ENCODE measurements at places on chromosomes 5 and 9.

GRCh38 chr5:67115246-67115645, 81.4 kb downstream of the CD180 start:
- DNase-seq, result no peak

GRCh38 chr5:89087551-89088318, 204.8 kb upstream of the MEF2C start:
- DNase-seq, result no peak

- DNase-seq, result no peak
Measured at GRCh38 chr5:6737043-6737941, 24.1 kb downstream of the TENT4A start.

DNA sequence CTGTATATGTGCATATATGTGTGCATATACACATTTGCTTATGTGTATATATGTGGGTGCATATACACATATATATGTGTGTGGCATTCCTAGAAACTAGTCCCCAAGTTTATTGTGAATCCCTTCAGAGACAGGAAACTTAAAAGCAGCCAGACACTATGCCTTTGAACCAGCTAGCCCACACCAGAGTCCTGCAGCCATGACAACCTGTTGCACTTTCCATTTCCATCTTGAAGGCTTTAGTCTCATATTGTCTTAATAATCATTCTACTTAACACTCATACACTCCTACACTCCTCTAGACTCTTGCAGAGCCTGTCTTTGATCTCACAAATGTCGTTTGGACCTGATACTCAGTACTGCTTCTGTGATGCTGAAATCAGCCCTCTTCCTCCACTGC, 34.8 kb upstream of the CDH6 start:
- no peak for DNase-seq

- DNase-seq, result no peak
Measured at GRCh38 chr5:123802298-123802951, 290.4 kb downstream of the CSNK1G3 start.

DNA sequence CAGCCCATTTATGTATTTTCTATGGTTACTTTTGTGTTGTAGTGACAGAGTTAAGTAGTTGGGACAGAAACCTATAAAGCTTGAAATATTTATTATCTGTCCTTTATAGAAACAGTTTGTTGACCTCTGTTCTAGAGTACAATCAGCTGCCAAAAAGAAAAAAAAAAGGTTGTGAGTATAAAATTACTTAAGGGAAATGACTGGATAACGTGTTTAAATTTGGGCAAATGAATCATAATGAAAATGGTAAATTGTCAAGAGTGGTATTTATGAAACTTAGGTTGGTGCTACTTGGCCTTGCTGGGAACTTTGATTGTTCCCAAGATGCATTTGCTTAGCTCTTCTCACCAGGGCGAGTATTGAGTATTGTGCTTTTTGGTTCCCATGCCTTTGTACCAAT, 70.2 kb upstream of the IL6ST start:
- no peak for DNase-seq

GRCh38 chr5:168042284-168043068, 249.0 kb upstream of the WWC1 start:
- DNase-seq, result no peak

- no peak for DNase-seq
Measured at GRCh38 chr5:123115020-123115419, 26.0 kb downstream of the PRDM6 start.

GRCh38 chr5:130712324-130712723, 452.7 kb downstream of the HINT1 start:
- DNase-seq, result no peak

- DNase-seq, result no peak
Measured at GRCh38 chr9:99185934-99186333, 35.8 kb downstream of the ALG2 start.

DNA sequence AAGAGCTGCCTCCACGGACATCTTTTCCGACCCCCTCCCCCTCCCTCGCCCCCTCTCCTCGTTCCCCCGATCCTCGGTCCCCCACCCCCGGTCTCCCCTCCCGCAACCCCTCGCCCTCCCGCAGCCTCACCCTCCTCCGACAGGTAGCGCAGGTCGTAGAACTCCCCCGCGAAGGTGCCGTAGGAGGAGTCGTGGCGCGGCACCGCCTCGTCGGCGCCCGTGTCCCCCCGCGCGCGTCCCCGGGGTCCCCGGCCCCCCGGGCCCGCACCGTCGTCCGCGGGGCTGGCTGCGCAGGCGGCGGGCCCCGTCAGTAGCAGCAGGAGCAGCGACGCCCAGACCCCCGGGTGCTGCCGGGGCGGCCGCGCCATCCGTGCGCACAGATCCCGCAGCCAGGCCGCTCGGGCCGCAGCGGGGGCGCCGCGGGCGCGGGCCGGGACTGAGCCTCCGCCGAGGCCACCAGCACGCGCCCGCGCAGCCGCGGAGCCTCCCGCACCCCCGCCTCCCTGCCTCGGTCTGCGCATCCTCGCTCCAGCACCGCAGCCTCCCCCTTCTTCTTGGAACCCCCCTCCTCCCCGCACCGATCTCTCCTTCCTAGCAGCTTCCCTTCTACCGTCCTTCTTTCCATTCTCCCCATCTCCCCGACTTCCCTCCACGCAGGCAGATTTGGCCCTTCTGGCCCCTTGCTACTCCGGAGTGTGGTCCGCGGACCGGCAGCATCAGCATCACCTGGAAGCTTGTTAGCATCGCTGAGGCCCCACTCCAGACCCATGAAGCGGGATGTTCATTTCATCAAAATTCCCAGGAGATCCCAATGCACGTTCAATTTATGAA, at the start of gene FRRS1L:
Gene FRRS1L (minus strand): TSS at position 479 of the 831 bp plus-strand sequence. CDS start 111 bp downstream, at position 368.
- no peak for DNase-seq

GRCh38 chr9:82989929-82990328, 73.0 kb downstream of the RASEF start:
- DNase-seq, result no peak

DNA sequence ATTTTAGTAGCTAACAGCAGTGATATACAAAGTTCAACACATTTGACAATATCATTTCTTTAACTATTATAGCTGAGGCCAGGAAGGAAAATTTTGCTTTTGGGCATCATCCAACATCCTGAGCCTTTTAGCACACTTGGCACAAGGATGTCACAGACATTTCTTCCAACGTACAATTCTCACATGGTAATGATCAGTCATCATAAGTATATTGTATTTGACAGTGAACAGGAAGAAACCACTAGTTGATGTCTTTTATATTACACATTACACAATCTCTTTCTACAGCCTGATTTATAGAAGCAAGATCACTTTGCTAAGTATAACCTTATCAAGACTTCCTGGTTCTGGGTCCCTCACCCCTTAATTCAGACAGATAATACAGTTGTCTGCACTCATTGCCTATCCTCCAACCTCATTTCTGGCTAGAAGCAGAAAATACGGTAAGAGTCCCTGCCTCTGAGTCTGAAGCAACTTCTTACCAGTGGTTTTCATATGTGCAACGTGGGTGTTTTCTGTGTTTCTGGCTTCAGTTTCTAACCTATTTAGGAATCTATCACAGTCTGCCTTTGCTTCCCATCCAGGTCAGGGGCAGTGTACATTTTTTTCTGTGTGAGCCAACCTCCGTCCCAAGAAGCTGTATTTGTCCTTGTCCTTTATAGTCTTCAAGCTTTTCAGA, 167.8 kb downstream of the PAM start:
- no peak for DNase-seq

GRCh38 chr9:127561491-127562278, 50.4 kb upstream of the STXBP1 start:
- DNase-seq, result no peak

DNA sequence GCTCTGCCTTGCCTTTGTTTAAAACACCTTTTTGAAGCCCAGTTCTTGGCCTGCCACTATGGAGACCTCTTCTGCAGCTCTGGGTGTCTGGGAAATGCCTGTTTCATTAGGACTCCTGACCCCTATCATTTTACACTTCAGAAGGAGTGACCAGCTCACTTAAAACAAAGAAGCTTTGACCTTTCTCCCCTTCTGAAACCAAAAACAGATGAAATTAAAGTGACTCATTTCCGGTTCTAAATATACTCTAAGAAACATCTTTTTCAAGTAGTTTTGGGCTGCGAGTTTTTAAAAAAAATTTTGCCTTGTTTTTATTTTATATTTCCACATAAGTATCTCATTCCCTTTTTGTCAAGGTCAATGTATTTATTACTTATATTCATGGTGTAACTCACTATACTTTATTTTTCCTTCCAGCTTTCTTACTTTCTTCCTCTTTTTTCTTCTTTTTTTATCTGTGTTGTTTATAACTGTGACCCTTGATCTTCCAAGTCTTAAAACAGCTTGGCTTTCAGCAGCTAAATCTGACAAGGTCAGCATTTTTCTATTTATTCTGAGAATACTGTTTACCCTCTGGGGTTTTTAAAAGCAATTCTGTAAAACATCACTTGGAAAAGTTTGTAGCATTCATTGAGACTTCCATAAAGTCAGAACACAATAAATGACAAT, 672.9 kb downstream of the NR2F1-AS1 start:
- no peak for DNase-seq

Data from activated gamma-delta T cell (primary cell).